Stimulated activated CD4-positive, alpha-beta T cell treated with anti-CD3 and anti-CD28 coated beads, Interleukin-2, amount 100 ng/mL, for 4 hours (primary cell): ENCODE measurements at places on chromosomes 2 and 18.

- no peak for DNase-seq
Observed at GRCh38 chr2:67572721-67573435, 175.7 kb downstream of the ETAA1 start.

DNA sequence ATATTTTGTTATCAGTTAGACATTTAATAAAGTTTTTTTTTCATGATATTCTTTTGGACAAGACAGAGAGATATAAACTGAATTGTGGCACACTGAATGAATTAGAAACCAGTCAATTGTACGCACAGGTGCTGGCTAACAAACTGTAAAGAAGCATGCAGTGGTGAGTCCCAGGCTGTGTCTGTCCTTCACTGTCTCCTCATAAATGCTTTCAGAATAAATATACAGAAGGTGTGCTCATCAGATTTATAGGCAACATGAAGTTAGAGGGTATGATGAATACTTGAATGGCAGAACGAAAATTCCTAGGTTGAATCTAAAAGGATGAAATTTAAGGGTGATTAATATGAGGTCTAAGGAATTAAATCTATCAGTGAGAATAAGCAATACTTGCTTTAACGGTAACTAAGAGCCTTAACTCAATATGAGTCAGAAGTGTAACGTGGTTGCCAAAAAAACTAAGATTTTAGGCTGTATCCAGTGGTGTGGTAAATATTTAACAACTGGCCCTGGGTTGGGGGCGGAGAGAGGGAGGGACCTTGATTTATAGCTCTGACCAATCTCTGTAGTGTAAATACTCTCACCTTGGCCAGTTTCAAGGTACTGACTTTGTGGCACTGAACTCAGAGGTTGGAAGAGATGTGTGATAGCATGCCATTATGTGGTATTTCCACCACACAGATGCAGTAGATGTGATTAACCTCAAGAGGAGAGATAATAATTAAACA lies 41.9 kb upstream of the AAK1 start:
- DNase-seq: no peak

GRCh38 chr2:11983870-11984269 lies 237.4 kb downstream of the LPIN1 start:
- DNase-seq: no peak

- DNase-seq: no peak
Observed at GRCh38 chr2:37617119-37617892, 54.1 kb downstream of the CDC42EP3 start.

- no peak for DNase-seq
Observed at GRCh38 chr2:232325324-232326273, 53.0 kb upstream of the ALPP start.

DNA sequence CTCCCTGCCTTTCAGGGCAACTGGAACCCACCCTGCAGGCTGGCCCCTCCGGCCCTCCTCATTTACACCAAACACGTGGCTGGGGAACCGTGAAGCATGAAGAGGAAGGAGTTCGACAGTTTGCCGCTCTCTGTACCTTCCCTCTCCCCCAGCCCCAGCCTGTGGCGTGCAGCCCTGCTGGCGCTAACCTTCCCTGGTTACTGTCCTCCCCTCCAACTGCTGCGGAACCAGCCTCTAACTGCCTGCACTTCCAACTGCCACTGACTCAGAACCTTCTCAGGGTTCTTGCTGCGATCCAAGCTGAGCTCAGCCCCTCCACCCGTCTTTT lies 19.2 kb upstream of the GNAL start:
- no peak for DNase-seq

DNA sequence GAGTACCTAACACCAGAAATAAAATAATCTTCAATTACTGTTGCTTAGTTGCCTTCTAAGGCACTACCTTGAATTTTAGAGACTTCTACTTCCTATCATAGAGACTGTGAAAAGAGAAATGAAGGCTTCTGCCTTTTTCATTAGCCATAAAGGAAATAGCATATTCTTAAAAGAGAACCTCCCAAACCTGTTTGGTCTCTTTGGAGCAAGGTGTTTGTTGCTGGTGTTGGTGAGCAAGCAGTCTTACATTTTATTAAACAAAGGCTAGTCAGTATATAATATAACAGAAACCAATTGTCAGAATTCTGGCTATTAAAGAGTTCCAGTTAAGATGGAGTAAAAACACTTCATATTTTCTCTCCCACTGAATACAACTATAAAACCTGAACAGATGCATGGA lies 116.4 kb downstream of the TAF4B start:
- DNase-seq: no peak

DNA sequence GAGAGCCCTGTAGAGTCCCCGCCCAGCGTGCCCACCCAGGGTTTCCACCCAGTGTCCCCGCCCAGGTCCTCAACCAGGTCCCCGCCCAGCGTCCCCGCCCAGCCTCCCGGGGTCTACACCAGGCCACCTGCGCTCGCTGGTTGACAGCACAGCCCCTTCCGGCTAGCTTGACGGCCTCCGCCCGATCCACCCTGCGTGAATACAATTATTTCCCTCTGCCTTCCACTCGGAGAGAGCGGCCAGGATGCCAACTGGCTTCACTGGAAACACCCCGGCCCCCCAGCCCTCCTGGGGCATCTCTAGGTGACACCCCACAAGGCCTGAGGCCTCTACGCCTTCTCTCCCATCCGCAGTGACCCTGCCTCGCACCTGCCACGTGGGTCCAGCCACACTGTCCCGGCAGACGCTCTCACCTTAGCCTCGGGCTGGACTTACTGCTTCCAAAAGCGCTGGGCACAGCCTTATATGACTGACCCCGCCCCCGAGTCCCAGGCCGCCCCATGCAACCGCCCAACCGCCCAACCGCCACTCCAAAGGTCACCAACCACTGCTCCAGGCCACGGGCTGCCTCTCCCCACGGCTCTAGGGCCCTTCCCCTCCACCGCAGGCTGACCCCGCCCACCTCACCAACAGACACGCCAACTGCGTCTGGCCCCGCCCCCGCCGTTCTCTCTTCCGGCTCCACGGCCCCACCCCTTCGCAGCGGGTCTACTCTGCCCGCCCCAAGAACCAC lies 188.1 kb downstream of the LAMA1 start:
- no peak for DNase-seq

- DNase-seq: no peak
Observed at GRCh38 chr18:14098428-14098827, 33.8 kb downstream of the ZNF519 start.
